Amniotic stem cell (primary cell): ENCODE measurements at places on chromosomes 3 and 15.

- DNase-seq: no peak
Observed at GRCh38 chr3:122502941-122503340, 11.8 kb downstream of the KPNA1 start.

- DNase-seq: no peak
Observed at GRCh38 chr3:20256144-20256543, 70.1 kb upstream of the SGO1 start.

- DNase-seq: no peak
Observed at GRCh38 chr3:62722344-62722743, 152.9 kb downstream of the CADPS start.

DNA sequence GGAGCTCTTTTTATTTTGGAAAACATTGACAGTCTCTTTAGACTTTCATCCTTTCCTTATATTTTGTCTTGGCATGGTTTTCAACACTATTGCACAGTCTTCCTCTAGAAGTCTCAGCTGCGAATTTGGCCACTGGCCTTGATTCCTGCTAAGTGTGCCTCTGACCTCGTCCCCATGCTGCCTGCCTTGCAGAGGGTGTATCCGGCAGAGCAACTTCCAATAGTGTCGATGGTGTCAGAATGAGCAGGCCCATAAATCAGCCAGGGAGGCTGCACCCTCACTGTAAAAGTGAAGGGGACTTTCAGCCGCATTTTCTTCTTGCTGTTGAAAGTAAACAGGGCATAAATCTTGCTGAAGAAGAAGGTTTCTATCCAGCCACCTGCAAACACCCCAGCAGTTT lies 336.7 kb upstream of the TRIM42 start:
- no peak for DNase-seq

DNA sequence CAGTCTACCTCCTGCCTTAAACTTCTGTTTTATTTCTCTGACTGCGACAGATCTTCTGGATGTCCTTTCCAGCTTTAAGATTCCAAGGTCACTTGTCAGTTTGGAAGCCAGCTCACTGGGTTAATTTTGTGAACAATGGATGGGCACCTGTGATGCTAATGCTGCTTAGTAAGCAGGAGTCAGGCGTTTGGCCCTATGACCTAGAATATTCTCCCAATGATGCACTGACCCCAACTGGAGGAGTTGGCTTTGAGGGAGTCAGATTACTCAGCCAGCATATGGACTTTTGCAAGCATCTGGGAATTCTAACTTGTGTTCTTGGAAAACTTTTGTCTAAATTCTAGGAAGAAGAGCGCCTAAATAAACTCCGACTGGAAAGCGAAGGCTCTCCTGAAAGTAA lies 28.1 kb downstream of the HACD3 start:
- DNase-seq: no peak

- DNase-seq: no peak
Observed at GRCh38 chr3:101878589-101878988, 29.3 kb downstream of the NFKBIZ start.

GRCh38 chr15:64743691-64744090 lies 31.7 kb downstream of the RBPMS2 start:
- no peak for DNase-seq

- no peak for DNase-seq
Observed at GRCh38 chr3:156016902-156017301, 103.5 kb upstream of the KCNAB1 start.

- no peak for DNase-seq
Observed at GRCh38 chr3:71931922-71932321, 147.0 kb upstream of the PROK2 start.

- no peak for DNase-seq
Observed at GRCh38 chr3:12279591-12280326, 9.1 kb upstream of the PPARG start.

DNA sequence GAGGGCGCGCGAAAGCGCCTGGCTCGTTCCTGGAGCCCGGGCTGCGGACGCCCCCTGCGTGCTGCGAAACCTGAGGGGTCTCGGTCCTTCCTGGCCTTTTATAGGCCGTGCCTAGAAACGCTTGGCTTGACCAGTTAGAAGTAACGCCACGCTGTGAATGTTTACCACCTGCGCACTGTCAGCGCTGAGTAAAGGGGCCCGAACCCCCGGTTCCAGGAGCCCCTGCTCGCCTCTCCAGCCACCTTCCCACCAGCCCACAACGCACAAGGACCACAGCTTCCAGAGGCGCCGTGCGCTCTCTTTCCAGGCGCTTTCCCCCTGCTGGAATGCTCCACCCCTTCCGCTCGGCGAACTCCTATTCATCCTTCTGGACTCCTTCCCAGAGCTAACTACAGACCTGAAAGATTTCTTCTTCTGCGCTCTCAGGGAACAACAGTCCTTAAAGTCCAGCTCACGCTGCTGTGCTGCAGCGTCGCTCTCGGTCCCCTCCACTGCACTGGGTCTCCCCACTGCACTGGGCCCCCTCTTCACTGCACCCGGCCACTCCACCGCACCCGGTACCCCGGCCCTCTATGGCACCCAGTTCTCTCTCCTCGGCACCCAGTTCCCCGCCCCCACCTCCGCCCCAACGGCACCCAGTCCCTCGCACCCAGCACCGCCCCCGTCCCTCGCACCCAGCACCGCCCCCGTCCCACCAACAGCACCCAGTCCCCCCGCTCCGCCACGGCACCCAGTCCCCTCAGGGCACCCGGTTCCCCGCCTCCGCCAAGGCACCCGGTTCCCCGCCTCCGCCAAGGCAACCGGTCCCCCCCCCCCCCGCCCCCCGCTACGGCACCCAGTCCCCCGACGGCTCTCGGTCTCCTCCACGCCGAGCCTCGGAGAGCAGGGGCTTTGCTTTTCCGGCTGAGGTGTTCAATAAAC lies 69.8 kb downstream of the SQOR start:
- DNase-seq: no peak

GRCh38 chr15:86935841-86936240 lies 856.2 kb downstream of the AGBL1 start:
- DNase-seq: no peak

- DNase-seq: no peak
Observed at GRCh38 chr3:58962040-58962651, 87.7 kb downstream of the CFAP20DC start.

DNA sequence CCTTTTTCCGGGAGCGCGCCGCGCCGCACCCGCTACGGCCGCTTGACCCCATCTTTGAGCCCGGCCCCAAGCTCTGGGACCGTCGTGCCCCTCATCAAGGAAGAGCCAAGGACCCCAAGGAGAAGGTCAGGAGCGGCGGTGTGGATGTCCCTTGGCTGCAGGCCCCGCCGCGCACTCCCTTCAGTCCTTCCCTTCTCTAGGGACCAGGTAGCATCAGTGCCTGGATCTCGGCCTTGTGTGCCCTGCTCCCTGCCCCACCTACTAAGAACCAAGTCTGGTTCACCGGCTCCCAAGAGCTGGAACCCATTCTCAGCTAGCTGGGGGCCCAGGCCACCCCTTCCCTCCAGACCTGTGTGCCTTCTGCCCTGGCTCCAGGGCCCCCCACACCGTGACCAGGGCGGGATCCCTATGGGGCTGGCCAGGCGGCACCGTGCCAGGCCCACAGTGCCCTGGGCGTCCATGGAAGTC lies 69.3 kb upstream of the CGNL1 start:
- DNase-seq: no peak

DNA sequence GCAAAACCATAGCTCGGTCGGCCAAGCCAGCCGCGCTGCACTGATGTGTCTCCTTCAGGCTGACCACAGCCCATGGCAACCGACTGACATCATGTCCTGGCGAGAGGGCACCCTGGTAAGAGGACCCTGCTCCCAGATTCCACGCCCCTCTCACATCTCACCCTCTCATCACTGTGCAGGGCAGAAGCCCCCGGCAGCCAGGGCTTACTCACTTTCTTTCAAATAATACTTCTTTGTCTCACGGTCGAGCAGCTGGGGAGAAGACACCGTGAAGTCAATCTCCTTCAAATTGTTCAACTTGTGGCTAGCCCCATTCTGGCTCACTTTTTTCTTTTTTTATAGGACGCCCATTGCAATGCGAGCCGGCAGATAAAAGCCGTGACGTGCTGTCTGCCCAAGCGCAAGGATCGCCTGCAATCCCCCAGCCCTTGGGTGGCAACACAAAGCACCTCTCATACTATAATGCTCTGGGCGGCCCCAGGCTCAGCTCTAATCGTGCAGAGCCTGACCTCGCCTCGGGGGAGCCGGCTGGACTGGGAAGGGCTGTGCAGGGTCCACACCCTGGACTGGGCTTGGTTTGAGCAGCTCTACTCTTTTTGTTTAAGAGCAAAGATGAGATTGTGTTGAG lies 33.6 kb downstream of the VGLL4 start:
- DNase-seq: no peak

- no peak for DNase-seq
Observed at GRCh38 chr15:100686725-100687473, 84.5 kb downstream of the ASB7 start.

GRCh38 chr15:38666865-38667510 lies 102.4 kb upstream of the RASGRP1 start:
- no peak for DNase-seq

- DNase-seq: no peak
Observed at GRCh38 chr15:69823223-69823907, 274.4 kb downstream of the TLE3 start.

DNA sequence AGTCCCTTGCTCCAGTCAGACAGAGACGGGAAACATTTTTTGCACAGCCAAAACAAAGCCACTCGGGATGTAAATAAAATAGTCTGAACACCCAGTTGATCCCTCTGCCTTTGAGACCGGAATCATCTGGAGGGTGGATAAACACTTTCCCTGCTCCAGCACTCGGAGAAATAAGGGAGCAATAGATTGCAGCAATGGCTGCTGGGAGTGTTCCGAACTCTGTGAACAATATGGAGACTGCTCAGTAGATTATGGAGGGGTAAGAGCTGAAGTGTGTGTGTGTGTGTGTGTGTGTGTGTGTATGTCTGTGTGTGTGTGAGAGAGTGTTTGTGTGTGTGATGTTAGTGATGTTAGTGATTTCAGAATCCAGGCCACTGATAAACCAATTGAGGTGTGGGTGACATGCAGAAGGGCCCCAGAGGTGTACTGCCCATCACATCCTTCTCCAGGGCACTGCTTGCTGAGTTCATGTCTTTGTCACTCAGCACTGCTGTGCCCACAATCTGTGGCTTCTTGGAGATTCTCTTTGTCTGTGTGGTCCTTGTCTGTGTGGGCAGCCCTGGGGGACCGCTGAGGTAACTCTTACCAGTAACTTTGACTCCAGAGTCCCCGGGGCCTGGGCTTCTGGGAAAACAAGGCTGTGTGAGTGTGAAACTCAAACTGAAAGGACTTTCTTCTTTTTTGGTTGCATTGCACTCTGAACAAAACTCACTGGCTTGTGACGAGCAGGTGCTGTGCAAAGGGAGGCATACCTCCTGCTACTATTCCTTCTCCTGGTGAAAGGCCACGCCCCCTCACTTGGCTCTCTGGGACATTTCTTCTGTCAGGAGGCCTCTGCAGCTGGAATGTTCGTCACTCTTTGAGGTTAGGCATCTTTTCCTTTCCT lies 23.0 kb downstream of the CRYGS start:
- no peak for DNase-seq

GRCh38 chr3:6994081-6994668 lies 133.3 kb downstream of the GRM7 start:
- no peak for DNase-seq

GRCh38 chr3:133460809-133461208 lies 61.0 kb downstream of the BFSP2 start:
- no peak for DNase-seq

DNA sequence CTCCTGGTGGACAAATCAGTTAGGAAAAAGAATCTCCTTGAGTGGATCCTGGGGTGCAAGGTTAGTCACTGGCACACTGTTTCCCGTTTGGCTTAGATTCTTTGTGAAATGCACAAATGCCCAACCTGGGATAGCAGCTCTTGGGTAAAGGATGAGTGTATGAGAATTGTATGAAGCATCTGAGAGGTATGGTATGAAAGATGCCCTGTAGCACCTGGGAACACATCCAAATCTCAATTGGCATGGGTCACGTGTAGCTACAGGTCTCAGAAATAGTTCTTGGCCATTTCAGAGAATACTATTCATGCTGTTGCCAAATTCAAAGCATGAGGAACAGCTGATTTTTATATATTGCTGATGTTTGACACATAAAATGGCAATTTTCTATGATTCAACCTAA lies 84.3 kb downstream of the KCNH8 start:
- no peak for DNase-seq

DNA sequence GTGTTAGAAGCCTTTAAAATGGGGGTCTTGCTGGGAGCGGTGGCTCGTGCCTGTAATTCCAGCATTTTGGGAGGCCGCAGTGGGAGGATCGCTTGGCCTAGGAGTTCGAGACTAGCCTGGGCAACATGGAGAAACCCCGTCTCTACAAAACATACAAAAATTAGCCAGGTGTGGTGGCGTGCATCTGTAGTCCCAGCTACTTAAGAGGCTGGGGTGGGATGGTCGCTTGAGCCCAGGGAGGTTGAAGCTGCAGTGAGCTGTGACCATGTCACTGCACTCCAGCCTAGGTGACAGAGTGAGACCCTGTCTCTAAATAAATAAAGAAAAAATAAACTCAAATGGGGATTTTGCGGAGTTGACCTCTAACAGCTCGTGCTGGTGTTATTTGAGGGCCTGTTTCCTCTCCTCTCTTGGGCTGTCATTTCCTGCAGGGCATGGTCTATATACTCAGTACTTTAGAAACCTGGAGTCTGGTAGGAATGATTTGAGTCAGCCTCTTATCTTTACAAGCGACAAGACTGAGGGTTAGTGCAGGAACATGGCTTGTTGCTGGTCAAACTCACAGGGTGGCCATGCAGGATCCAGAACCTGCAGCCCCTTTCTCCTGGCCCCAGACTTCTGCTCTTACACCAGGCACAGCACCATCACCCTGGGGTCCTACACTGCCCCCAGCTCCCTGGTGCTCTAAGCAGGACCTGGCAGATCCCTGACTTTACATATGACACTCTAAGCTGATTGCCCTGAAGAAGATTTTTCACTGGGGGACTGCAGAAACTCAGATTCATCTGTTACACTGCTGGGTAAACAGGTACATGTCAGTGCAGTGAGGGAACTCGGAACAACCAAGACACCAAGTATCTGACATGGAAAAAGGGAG lies 15.1 kb downstream of the EHD4 start:
- no peak for DNase-seq

DNA sequence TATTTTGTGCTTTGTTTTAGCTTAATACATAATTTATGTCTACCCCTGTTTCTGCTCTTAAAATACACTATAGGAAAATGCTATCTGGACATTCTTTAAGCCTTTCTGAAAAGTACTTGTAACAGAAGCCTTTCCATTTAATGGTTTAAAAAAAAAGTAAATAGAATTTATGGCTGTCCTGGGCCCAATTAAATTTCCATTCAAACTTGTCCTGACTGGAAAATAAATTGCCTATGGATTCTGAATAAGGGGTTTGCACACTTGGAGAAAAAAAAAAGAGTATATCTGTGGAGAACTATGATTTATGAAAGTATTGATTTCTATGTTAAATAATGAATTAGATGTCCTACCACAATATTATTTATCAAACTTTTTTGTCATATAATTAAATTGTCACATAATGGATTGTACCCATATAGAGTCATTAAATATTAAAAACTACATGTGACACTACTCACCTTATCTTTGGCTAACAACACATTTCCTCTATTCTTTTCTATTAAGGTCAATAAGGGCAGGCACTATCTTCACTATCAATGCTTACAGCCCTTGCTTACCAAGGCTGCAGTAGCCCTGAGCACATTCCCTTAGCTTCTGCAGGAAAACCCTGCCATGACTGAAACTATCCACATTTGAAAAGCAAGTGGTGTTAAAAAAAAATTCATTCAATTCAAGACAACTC lies 396.1 kb upstream of the ROBO2 start:
- DNase-seq: no peak
